ENCODE measurements at places on chromosomes 6 and 20.
A peak's percentile ranks its signal among the peaks of the same experiment; 100 is the strongest.

DNA sequence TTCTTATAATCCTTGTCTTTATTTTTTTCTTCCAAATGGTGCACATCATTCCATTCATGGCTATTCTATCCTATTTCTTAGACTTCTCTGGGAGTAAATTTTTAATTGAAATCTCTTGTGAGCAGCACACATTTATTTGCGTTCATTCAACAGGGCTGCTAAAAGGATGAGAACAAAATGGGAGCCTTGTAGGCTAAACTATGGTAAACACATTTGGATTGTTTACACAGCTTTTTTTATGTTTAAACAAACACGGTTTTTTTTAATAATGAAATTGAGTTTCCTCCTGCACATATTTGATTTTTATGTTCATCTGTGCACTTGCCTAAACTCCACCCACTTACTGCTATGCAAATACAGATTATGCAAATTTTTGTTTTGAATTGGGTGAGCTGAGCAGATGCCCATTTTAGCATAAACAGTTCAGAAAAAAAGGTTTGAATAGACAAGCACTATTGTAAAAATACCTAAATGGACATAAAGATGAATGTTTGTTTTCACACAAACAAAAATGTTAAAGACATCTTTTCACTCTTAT, 92.0 kb downstream of the OLIG3 start:
- DNase-seq, result no peak

DNA sequence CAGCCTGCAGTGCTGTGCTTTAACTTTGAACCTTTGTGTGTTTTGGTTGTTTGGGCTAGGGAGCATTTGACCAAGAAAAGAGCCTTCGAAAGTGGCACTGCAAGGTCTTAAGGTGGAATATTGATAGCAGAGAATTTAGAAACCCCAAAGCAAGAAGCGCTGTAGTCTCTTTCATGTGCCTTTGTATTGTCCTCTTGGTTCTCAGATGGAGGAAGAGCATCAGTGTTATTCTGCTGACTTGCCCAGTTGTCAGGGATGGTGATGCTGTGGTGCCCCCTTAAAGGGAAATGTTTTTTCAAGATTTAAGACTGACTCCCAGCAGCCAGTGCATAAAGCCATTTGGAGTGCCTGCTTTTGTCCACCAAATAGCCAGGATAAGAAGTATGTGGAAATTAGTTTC, 102.7 kb upstream of the INSM1 start:
- DNase-seq, result no peak

DNA sequence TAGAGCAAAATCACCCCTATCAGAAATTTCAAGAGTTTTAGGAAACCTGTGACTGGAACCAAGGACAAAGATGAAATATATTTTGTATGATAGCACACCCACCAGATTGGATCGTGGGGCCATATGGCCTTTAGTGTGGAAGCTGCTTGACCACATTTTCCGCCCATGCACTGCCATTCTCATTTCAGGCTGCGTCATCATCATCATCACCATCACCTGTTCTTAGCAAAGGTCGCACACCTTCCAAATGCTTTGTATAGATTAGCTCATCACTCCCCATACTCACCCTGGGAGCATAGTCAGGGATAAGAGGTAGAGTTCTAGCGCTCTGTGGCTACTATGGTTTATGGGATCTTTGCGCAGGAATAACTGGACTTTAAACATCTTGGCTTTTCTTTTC, 185.7 kb downstream of the MTHFD1L start:
- no peak for DNase-seq

GRCh38 chr20:39745380-39745779, 783.2 kb downstream of the DHX35 start:
- no peak for DNase-seq

DNA sequence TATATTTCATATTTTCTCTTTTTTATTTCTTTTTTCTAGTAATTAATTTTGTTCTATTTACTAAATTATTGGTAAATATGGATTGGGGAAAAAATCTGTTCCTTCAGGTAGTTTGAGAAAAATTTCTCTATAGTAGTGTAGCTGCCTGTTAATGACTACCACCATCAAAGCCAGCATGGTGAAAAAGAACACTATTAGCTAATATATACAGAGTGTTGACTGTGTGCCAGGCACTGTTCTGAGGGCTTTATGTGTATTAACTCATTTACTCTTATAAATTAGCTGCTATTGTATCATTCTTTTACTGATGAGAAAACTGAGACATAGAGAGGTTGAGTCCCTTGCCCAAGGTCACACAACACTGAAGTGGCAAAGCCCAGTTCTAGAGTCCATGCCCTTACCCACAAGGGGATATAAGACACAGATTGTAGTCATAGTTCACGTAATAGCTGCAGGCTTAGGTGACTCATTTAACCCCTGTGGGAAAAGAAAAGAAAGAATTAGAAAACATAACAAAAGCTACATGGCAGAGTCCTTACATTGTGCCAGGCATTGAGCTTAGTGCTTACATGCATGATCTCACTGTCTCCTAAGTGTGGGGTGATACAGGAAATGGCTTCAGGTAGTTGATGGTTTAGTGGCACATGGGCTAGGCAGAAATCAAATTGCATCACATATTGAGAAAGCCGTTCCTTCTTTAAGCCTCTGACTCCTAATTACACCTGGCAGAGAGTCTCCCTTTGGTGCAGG, 12.2 kb upstream of the AKIRIN2 start:
- DNase-seq, result no peak

GRCh38 chr6:112437058-112437457, 89.9 kb downstream of the RFPL4B start:
- no peak for DNase-seq

GRCh38 chr6:10276660-10277287, 138.1 kb downstream of the TFAP2A start:
- no peak for DNase-seq

DNA sequence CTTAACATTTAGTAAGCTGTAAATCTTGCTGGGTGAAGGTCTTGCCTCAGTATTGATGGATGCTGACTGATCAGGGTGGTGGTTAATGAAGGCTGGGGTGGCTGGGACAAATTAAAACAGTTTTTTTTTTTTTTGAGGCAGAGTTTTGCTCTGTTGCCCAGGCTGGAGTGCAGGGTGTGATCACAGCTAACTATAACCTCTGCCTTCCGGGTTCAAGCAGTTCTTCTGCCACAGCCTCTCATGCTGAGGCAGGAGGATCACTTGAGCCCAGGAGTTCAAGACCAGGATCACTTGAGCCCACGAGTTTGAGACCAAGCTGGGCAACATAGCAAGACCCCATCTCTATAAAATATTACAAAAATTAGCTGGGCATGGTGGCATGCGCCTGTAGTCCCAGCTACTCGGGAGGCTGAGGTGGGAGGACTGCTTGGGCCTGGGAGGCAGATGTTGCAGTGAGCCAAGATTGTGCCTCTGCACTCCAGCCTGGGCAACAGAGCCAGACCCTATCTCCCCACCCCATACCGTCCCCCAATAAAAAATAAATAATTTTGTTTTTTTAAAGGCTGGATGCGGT, 67.2 kb downstream of the NCOA3 start:
- DNase-seq, result no peak

- DNase-seq, result no peak
Observed at GRCh38 chr20:33018169-33018931, 10.8 kb downstream of the BPIFB2 start.

DNA sequence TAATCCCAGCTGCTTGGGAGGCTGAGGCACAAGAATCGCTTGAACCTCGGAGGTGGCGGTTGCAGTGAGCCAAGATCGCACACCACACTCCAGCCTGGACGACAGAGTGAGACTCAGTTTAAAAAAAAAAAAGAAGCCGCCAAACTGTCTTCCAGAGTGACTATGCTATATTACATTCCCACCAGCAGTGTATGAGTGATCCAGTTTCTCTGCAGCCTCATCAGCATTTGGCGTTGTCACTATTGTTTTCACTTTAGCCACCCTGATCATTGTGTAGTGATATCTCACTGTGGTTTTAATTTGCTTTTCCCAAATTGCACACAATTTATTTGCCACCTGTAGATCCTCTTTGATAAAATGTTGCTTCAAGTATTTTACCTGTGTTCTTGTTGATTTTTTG, 6.0 kb upstream of the AKAP12 start:
- no peak for DNase-seq

GRCh38 chr20:10469599-10469998, 34.5 kb downstream of the SLX4IP start:
- DNase-seq, result no peak

DNA sequence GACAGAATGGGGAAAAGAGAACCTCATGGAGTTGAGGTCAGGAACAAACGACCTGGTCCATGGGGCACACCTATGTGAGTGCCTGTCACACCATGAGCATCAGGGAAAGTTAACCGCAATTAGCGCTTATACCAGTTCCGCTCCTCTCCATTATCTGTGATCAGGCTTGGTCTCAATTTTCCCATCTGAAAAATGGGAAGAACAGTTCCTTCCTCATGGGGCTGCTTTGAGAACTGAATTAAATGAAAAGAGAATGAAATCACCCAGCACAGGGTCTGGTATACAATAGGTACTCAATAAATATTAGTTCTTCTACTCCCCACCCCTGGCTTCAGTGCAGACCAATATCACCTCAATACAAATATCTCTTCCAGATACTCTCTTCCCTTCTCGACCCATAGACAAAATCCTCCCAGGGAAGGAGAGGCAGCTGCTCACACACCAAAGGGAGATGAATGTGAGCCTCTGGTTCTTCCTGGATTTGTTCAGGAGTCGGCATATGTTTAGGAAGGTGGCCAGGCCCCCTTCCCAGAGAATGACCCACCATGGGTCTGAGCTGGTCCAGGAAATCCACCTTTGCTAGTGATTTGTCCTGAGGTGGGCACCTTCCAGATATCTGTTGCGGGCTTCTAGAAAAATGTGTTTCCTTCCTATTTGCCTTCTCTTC, 2.4 kb upstream of the PTGIS start:
- DNase-seq, result no peak

DNA sequence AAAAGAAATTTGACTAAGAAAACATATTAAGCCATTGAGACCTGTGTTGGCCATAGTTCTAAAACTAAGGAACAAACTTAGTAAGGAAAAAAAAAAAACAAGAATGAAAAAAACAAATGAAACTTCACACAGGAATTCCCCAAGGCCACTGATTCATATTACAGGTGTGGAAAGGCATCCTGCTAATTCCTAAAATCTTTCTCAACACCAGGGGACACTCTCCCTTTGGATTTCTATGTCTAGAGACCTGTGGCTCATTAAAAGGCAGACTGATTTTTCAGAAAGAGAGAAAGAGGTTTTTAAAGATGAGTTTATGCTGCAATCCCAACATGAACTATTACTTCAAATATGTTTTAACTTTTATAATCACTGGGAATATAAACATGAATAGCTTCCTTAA, at the start of gene OR12D1:
Gene OR12D1 (plus strand): TSS at position 341 of the 400 bp plus-strand sequence.
- no peak for DNase-seq

- no peak for DNase-seq
Observed at GRCh38 chr20:23277316-23277715, 73.3 kb upstream of the NXT1 start.

- no peak for DNase-seq
Observed at GRCh38 chr6:40778196-40778595, 191.0 kb upstream of the LRFN2 start.

GRCh38 chr20:35243317-35243716, 16.8 kb downstream of the MMP24 start:
- no peak for DNase-seq

GRCh38 chr6:7073821-7074525, 33.8 kb upstream of the RREB1 start:
- peak; percentile 79 for DNase-seq

GRCh38 chr6:41040101-41040939, 1.3 kb upstream of the UNC5CL start:
- no peak for DNase-seq

GRCh38 chr20:32925481-32926196, 66.9 kb downstream of the EFCAB8 start:
- no peak for DNase-seq

- no peak for DNase-seq
Observed at GRCh38 chr6:136181861-136182260, 68.2 kb downstream of the MTFR2 start.

GRCh38 chr6:135493218-135493961, 4.2 kb downstream of the AHI1 start:
- DNase-seq, result no peak

DNA sequence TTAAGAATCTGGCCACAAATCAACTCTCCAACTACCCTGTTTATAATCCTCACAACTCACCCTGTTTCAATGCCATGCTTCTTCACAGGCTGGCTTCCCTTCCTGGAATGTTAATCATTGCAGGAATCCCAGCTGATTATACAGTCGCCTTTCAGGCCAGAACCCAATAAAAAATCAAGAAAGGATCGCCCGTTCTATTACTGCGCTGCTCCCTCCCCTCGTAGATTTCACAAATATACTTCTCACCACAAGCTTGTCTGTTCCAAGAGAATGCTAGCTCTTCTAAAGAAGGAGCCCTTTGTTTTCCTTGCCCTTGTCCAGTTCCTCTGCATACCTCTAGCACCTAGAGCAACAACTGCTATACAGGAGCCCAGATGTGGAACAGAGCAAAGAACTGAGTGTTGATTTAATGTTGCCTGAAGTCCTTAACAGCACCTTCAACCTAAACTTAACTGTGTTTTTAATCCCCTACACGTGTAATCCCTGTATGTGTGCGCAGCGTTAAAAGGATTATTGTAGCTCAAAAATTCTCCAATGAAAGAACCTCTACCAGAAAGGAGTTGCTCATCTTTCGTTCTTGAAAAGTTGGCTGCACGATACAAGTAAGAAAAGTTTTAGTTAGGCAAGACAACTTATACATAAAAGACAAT, 988 bp downstream of the ECHDC1 start:
- DNase-seq, result no peak

DNA sequence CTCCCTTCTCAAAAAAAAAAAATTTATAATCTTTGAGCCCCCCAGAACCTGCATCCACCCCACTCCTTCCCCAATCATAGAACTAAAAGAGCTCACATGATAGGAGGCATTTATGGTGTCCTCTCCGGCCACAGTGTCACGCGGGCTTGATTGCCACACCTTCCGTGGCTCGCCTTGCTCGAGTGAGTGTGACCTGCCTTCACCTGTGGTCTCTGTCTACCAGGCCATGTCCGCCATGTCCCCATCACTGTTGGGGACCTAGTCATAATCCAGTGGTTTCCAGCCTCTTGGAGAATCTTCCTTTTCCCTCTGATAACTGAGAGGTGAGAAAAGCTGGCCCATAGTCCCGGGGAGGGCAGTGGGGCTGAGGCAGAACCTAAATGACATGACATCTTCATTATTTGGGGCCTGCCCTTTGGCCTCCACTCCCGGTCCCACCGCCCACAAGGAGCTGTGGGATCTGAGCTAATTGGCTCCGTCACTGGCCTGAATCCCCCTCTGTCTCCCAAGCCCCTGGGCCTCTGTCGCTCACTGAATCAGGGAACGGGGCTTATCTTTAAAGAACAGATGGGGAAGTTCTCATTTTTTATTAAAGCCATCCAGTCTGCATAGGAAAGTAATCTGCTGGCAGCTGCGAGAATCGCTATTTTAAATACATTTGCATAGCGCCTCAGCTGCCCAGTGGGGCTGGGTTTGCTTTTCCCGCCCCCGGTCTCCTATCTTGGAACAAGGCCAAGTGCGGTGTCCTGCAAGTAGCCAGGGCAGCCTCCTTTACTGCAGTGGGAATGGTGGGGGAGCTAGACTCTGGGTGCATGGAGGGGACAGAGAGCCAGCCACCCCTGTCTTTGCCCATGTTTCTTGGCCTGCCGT, 197.6 kb upstream of the PMEPA1 start:
- no peak for DNase-seq
